NCI-H2107 (cell line): ENCODE measurements at places on chromosomes 13 and 19.
A peak's percentile ranks its signal among the peaks of the same experiment; 100 is the strongest.

GRCh38 chr13:30450066-30450465 lies 15.7 kb downstream of the HMGB1 start:
- DNase-seq, result no peak

DNA sequence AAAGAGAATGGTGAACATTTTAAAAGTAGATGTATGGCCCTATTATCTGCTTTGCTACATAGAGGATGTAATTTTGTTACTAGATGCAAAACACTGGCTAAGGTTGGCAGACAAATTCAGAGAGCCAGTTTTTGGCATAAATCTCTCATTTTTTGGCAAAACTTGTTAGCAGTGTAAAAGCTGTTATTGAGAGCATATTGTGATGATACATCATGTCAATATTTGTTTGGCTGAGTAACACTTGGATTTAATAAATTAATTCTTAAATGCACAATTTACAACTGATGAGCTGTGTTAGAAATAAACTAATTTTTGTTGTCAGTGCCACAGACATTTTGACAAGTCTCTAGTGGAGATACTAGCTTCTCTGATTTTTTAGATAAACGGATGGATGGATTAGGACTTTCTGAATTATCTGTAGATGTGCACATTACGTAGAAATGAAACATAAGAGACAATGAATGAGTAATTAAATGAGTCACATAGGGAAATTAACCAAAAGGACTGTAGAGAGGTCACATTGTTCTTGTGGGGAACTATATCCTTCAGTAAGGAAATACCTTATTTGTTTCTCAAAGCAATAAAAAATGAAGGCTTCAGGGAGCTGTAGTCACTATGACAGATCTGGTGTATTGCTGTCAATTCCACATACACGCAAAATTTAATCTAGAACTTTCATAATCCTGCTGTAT lies 17.4 kb downstream of the UFM1 start:
- DNase-seq, result no peak

DNA sequence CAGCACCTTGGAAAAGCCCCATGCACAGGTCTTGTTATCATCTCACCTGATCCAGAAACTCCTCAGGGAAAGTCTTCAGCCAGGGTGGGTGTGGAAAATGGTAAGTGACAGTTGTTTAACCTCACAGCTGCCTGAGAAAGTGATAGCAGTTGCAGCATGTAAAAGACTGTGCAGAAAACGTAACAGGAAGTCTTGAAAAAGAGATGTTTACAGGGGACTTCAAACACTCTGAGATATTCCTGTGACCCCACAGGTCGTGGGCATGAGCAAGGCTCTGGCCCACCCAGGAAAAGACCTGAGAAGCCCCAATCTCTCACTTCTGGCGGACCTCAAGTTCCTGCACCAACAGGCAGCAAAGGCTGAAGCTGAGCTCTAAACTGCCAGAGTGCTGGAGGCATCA lies 826.9 kb downstream of the UQCRFS1 start:
- DNase-seq, result no peak

- no peak for DNase-seq
Measured at GRCh38 chr19:46634045-46634655, 1.9 kb downstream of the GNG8 start.

DNA sequence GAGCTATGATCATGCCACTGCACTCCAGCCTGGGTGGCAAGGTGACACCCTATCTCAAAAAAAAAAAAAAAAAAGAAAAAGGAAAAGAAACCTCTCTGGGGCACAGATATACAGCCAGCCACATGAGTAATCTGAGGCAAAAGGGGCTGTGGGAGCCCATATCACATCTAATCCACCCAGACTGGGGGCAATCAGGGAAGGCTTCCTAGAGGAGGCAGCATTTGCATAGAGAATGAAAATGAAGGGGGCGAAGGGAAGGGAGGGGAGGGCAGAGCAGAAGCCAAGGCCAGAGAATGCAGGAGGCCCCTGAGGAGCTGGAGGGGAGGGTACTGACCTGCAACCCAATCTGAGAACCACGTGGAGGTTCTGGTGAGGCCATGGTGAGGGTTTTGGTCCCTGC lies 13.2 kb downstream of the STXBP2 start:
- no peak for DNase-seq

DNA sequence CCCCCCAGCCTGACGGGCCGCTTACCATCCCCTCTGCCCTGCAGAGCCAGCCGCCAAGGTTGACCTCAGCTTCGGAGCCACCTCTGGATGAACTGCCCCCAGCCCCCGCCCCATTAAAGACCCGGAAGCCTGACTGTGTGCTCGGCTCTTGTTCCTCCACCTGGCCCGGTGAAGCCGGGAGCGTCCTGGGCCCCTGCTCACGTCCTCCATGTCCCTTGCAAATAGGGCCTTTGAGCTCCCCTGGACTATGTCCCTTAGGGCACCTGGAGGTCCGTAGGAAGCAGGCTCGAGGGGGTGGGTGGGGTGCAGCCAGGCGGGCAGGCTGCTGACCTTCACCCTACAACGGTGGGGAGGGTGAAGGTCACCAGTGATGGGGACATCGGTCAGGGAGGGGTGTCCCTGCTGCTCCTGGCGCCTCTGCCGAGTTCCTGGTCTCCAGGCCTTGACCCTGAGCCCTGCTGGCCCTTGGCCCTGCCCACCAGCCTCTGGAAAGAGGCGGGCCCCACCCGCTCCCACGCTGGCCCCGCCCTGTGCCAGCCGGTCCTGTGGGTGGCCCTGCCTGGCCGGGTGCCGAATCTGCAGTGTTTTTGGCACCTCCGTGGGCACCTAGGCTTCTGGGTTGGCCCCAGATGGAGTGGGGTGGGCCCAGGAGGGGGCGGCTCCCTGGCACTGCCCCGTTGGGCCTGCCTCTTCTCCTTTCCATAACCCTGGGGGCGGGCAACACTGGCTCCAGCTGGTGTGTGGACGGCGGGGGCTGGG lies 3.3 kb downstream of the ATP5F1D start:
- no peak for DNase-seq

DNA sequence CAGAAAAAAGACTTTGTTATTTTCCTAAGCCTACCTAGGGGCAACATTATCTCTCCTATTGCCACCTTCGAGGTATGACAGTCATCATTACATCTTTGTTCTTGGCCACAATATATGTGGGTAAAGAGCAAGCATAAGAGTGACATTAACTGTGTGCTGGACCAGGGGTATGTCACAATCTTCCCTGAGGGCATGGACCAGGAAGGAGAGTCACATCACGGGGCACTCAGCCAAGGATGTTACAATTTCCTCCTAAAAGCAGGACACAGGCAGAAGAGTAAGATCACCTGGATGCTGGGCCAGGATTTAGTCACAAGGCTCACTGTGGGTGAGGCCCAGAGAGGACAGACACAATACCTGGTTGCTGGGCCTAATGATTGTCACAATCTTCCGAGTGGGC lies 53.0 kb upstream of the ZNF728 start:
- DNase-seq, result no peak

- no peak for DNase-seq
Measured at GRCh38 chr19:27652281-27652680, 1560.7 kb downstream of the UQCRFS1 start.

GRCh38 chr19:43534816-43535761 lies 2.1 kb downstream of the ZNF575 start:
- no peak for DNase-seq

DNA sequence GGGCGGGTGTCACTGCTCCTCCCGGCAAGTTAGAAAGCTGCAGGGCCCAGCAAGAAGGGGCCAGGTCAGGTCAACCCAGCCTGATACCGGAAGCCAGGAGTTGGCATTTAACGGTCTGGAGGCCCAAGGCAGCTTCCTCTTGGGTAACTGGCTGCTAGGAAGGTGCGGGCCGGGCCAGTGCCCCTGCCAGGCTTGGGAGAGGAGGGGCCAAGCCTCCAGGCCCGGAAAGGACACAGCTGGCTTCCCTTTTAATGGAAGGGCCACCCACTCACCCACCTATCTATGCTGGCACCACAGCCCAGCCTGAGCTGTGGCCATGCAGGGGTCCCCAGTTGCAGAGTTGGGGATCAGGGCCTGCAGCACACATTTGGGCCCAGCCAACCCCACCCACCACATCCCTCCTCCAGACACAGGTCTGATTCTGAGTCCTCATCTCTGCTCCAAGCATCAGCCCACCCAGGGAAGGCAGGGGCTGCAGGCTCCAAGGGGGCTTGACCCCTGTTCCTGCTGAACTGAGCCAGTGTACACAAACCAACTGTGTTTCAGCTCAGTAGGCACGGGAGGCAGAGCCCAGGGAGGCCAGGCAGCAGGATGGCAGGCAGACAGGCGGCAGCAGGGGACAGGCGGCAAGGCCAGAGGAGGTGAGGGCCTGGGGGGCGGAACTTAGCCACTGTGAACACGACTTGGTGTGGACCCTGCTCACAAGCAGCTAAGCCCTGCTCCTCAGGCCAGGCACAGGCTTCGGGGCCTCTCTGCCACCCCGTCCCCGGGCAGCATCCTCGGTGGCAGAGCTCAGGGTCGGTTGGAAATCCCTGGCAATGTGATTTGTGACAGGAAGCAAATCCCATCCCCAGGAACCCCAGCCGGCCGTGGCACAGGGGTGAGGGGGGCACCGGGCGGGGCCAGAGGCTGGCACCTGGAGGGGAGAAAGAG lies 40.8 kb downstream of the ZSWIM4 start:
- DNase-seq, result no peak

GRCh38 chr13:41004875-41005693 lies 14.0 kb downstream of the ELF1 start:
- no peak for DNase-seq

GRCh38 chr13:76828316-76828741 lies 57.9 kb downstream of the KCTD12 start:
- no peak for DNase-seq

- DNase-seq, result no peak
Measured at GRCh38 chr19:30388819-30389218, 16.6 kb downstream of the ZNF536 start.

GRCh38 chr19:5667751-5668271 lies 12.5 kb downstream of the MICOS13 start:
- DNase-seq, result no peak

DNA sequence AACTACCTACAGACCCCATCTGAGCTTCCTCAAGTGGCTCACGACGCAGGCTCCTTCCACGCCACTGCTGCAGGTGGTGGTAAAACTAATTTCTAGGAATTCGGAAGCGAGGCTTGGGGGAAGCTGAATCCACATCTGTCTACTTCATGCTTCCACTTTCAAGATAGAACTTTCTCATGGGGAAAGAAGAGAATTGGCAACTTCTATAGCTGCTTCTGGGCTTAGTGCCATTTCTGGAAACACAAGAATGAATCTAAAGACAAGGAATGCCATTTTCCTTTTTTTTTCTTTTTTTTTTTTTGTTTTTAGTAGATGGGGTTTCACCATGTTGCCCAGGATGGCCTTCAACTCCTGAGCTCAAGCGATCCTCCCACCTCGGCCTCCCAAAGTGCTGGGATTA lies 2.8 kb upstream of the NLRP12 start:
- DNase-seq, result no peak

DNA sequence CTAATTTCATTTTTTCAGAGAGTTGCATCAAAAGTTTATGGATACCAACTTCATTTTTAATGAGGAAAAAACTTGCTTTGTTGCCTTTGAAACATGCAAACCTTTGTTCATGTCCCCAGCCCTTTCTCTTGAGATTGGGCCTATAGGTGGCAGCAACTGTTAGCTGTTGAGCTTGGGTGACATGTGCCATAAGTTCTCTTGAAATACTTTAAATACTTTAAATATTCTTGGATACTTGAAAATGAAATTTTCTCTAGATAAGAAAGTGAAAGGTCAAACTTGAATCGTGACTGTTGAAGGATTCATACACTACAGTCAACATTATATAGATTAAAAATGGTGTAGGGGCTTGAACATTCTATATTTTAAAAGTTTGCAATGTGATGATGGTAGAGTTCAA lies 294.9 kb downstream of the NDFIP2 start:
- DNase-seq, result no peak

DNA sequence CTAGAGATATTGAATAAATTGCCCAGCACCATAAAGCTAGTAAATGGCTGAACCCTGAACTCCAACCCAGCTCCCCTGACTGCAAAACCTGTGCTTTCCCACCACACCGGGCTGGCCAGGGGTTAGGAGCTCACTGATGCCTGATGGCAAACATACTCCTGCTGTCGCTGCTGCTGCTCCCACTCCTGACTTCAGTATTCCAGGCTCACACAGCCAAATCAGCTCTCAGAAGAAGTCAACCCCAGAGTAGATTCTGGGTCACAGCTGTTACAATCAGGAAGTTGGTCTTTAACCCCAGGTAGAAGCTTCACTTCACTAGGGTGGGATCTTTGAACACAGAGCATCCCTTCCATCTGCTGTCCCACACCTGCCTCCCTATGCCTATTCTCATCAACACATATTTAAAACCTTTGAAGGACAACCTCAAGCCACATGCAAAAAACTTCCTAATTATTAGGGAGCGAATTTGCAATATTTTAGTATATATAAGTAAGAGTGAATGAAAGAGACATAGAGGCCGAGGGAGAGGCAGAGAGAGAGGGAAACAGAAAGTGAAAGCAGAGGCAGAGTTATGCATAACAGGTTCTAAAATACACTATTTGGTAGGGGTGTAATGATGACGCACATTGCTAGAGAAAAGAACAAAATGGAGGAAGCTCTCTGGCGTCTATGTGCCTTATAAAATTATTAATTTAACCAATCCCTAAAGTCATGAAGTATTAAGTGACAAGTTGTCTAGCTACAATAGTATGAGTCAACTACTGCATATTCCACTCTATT lies 99.4 kb upstream of the SERP2 start:
- DNase-seq, result no peak

- peak; percentile 67 for DNase-seq
Measured at GRCh38 chr13:31209172-31209840, 9.5 kb downstream of the B3GLCT start.

GRCh38 chr13:109100705-109101304 lies 471.4 kb downstream of the MYO16 start:
- DNase-seq, result no peak

DNA sequence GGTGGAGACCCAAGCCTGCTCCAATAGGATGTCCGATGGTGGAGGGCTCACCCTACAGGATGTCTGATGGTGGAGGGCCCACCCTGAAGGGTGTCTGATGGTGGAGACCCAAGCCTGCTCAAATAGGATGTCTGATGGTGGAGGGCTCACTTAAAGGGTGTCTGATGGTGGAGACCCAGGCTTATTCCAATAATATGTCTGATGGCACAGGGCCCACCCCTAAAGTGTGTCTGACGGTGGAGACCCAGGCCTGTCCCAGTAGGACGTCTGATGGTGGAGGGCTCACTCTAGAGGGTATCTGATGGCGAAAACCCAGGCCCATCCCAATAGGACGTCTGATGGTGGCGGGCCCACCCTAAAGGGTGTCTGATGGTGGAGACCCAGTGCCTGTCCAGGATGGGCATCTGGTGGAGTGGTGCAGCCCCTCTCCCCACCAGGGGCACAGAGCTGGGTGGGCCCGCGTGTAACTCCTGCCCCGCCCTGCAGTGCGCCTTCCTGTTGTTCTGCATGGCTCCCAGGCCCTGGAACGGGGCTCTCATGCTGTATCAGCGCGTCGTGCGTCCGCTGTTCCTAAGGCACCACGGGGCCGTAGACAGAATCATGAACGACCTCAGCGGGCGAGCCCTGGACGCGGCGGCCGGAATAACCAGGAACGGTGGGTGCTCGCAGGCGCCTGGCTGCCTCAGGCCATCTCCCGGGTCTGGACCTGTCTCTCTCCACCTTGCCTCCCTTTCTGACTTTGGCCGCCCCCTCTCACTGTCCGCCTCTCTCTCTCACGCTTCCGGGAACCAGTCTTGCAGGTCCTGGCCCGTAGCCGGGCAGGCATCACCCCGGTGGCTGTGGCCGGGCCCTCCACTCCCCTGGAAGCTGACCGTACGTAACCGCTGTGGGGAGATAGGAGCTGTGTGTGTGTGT lies 5.1 kb downstream of the REEP6 start:
- DNase-seq, result no peak
